ENCODE measurements at places on chromosomes 2 and 18.

GRCh38 chr2:84901593-84902120 is 3.8 kb upstream of the TMSB10 start:
- DNase-seq, result no peak

DNA sequence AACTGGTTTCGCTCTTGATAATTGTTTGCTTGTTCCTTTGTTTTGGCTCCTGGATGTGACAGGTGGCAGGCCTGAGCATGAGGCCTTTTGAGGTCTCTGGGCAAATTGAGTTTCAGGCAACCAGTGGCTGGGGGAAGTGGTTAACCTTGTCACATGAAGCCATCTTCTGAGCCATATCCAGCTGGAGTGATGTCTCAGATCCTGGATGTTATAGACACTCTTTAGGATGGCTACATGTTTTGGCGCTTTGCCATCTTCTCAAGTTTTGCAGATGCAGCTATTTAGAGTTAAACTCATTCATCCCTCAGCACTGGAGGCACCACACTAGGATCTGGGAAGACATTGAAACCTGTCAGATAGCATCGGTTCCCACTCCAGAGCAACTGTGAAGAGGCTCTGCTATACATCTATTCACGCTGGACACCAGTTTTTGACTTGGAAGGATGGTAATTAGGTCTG is 25.3 kb upstream of the TACR1 start:
- DNase-seq, result no peak

GRCh38 chr2:236997069-236997715 is 88.5 kb upstream of the COPS8 start:
- DNase-seq, result no peak

DNA sequence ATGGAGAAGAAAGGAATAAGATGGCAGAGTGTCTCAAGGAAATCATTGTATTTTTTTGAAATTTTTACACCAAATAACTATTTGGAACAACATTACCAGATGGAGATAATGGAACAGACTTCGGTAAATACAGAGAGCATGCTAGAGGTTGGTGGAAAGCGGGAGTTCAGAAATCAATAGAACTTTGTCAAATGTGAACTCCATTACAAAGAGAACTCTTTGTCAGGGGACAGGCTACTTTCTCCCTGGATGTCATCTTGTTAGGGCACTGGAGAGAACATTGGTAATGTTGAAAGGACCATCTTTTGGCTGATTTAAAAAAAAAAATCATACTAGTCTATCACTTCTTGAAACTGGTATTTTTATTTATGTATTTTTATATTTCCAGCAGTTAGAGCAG is 30.8 kb downstream of the DCC start:
- no peak for DNase-seq

GRCh38 chr2:229701716-229702115 is 12.6 kb downstream of the DNER start:
- DNase-seq, result no peak

GRCh38 chr2:235900631-235901030 is 267.6 kb downstream of the GBX2 start:
- no peak for DNase-seq

DNA sequence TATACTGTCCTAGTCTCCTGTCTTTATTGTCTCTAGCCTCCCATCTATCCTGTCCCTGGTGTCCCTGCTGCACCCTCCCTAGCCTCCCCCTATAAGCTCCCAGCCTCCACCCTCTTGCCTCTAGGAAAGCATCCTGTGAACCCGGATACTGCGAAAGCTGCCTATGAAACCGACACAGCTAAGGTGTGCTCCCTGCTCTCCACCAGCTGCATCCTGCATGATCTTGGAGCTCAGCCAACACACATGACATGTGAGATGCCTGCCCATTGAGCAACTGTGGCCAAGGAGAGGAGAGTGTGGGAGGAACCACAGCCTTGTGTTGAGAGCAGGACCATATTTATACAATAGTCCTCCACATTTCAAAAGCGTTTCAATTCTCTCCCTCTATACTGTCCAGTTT is 187.1 kb downstream of the ZBTB7C start:
- DNase-seq, result peak; percentile 79

GRCh38 chr2:220962556-220962955 is 609.5 kb downstream of the EPHA4 start:
- no peak for DNase-seq

DNA sequence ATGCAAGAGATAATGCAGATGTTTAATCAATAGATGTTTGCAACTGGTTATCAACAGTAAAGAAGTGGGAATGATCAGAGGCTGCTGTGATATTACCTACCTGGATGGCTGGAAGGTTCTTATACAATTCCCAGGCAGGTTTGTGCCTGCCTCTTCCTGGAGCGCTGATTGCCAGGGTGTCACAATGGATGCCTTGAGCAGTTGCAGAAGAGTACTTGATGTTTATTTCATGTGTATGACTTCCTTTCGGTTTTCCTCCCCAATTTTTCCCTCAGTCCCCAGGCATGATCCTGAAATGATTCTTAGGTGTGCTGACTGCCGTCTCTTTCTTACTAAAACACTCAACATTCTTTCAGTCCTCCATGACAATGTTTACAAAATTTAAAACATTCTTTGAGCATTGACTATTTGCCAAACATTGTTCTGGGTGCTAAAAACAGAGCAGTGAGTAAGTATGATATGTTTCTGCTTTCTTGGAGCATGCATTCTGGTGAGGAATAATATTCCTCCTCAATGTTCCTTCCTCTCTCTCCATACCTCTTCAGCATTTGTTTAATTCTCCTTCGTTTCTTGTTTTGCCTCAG is 416.6 kb upstream of the TRIB2 start:
- DNase-seq, result no peak

DNA sequence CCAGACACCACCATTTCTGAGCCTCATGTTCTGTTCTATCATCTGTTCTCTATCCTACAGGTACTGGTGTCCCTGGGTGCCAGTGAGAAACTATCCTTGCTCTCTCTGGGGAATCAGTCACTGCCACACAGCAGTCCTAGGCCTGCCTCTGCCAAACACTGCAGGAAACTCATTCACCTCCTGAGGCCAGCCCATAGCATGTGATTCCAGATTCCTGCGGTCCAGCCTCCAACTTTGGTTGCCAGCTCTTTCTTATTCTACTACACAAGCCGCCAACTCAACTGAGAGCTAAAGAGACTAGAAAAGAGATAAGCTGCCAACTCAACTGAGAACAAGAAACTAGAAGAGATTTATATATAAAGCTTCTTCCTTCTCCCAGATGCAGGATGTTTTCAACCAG is 8.8 kb upstream of the TTLL4 start:
- DNase-seq, result no peak

GRCh38 chr18:37698508-37699040 is 133.0 kb upstream of the CELF4 start:
- DNase-seq, result no peak

DNA sequence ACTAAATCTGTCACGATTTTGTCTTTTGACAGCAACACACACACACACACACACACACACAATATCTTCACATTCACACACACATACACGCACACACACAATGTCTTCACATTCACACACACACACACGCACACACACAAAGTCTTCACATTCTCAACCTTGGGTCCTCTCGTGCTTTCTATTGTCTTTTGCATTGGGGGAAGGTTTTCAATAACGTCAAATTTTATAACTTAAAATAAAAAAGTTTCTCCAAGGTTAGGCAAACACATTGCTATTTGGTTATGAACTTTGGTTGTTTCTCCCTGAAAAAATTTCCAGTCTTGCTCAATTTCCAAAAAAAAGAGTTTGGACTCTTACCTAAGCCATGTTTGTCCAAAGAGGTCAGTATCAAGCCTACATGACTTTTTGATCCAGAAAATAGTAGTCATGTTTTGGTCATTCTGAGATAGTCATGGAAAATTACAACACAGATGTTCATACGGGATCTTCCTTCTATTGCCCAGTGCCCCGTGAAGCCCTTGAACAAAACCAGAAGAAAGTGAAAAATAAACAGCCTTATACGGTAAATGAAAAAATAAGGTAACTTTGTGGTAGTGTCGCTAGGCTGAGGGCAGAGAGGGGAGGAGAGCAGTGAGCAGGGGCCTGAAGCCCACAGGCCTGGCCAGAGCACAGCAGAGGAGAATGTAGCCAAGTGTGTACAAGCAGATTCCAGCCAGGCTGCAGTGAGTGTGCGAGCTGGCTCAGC is 542.8 kb upstream of the ID2 start:
- DNase-seq, result no peak

- no peak for DNase-seq
Measured at GRCh38 chr2:231250698-231251097, 52.3 kb downstream of the ARMC9 start.

- no peak for DNase-seq
Measured at GRCh38 chr2:67213270-67213670, 183.9 kb upstream of the ETAA1 start.

Measured in ureter (tissue), 1 donor.